AG08396 (cell line): ENCODE measurements at places on chromosomes 6 and 20.

GRCh38 chr6:149230712-149231460 is 86.6 kb upstream of the TAB2 start:
- DNase-seq = no peak

- peak; percentile 60 for DNase-seq
Observed at GRCh38 chr6:52590152-52590891, 13.5 kb upstream of the TRAM2 start.

DNA sequence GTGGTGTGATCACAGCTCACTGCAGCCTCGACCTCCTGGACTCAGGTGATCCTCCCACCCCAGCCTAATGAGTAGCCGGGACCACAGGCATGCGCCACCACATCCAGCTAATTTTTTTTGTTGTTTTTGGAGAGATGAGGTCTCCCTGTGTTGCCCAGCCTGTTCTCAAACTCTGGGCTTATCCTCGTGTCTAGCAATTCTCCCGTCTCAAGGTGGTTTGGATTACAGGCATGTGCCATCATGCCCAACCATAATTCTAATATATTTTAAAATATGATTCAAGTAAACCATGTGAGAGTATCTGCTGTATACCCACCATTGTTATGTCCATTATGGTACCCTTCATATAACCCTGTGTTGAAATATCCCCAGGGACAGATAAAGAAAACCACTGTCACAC is 60.3 kb upstream of the C20orf144 start:
- DNase-seq = no peak

DNA sequence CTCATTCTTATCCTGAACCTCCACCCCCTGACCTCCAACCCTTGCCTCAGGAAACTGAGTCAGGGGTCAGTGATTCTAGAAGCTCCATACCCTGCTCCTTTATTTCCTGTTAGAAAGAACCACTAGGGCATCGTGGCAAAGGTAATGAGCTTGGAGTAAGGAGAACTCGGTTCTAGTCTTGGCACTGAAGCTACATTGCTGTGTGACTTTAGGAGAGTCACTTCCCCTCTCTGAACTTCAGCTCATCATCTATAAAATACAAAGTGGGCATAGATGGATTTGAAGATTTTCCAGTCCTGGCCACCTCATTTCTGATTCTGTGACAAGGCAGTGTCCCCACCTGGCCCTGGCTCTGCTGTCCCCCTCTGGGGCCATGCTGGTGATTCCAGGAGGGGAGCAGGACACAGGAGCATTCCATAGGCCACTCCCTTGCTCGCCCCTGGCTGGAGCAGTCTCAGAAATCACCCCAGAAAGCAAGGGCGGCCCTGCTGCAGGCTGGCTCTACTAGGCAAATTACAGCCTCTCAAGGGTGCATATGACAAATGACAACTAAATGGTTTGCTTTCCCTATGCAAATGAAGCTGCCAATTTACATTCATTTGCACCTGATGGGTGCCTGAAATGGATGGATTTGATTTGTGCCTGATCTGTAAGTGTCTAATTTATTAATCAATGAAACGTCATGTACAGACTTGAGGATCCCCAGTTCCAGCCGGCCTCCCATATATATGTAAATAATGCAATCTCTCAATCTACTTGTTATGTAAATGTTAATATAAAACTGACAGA is 62.2 kb downstream of the LRFN2 start:
- DNase-seq = no peak

DNA sequence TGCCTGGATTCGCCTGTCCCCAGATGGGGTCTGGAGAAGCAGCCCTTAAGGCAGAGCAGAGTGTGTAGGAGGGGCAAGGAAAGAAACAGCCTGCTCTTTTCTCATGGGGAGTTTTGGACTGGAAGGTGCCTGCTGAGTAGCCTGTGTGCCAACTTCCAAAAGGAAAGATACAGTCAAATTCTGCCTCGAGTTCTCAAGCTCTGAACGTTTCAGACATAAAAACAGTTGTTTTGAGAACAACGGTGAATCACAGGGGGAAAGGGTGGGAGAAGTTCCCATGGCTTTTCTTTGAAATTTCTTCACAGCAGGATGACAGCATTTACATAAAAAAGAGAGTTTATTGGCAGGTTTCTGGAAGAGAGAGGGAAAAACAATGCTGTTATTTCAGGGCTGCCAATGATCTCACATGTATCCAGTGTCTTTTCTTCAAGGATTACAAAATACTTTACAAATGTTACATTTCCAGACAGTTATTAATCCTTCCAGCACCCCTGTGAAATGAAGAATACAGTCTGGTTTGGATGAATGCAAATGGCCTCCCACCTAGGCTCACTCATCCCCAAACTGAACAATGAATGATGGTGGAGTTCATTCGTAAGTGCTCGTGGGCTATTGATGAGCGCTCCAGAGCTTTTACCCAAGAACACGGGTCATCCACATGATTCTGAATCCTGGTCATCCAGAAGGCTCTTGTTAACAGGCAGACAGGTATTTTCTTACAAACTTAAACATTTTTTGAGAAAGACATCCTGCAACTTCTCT is 33.8 kb upstream of the ECI2 start:
- DNase-seq = no peak

DNA sequence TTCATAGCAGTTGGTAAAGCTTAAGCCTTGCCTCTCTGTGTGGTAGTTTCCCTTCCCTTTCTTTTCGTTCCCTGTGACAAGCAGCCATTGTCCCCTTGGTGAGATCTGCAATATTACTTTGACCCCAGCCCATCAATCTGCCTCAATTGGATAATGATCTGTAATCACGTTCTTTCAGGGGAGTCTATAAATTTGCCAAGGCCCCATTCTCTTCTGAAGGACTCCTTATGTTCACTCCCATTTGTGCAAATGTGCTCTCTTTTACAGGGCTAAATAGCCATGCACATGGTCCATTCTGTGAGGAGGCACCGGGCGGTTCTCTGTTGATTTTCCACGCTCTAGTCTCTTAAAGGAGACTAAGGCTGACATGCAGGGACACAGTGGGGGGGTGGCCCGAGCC is 660.4 kb upstream of the SLC35B3 start:
- DNase-seq = no peak

GRCh38 chr6:95949985-95950384 is 65.8 kb upstream of the FUT9 start:
- DNase-seq = no peak

DNA sequence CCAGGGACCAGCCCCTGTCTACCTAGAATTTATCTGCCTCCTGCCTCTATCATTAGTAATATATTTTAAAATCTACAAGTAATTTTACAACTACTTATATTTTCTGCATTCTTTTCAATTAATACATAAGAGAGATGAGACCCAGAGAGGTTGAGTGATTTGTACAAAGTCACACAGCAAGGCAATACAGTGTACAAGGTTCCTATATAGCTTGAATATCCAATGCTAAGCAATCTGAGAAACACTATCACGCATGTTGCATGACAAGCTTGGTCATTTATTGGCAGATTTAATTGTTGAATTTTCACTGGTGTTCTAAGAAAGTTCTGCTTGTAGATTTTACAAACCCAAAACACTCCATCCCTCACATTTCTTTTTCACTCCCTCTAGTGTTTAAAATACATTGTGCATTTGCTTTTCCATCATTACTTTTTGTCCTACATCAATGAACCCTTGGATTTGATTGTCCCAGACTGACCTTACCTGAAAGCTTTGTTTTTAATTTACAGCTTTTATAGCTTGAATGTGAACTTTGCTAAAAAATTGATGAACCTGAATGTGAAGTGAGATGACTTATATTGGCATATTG is 520.9 kb upstream of the CITED2 start:
- DNase-seq = no peak

GRCh38 chr6:156949376-156949775 is 172.2 kb downstream of the ARID1B start:
- DNase-seq = peak; percentile 64

DNA sequence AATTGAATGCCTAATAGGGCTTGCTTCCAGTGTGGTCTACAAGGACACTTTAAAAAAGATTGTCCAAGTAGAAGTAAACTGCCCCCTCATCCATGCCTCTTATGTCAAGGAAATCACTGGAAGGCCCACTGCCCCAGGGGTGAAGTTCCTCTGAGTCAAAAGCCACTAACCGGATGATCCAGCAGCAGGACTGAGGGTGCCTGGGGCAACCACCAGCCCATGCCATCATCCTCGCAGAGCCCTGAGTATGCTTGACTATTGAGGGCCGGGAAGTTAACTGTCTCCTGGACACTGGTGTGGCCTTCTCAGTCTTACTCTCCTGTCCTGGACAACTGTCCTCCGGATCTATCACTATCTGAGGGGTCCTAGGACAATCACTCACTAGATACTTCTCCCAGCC is 411.5 kb downstream of the TENT5A start:
- DNase-seq = no peak

GRCh38 chr20:7806831-7807230 is 133.4 kb downstream of the HAO1 start:
- no peak for DNase-seq

GRCh38 chr6:113894712-113895674 is 37.8 kb downstream of the MARCKS start:
- DNase-seq = no peak

- DNase-seq = no peak
Observed at GRCh38 chr6:139369068-139369467, 5.4 kb downstream of the CITED2 start.

DNA sequence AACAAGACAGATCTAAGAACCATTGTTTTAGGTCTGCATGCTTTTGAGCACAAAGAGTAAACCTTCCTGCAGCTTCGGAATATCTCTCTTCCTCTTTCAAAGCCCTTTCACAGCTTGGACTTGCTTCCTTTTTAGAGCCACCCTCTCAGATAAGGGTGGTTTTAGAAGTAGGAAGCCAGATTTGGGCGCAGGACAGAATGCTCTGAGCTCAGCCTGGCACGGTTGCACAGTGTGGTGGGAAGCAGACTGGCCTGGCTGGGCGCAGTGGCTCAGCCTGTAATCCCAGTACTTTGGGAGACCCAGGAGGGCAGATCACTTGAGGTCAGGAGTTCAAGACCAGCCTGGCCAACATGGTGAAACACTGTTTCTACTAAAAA is 35.6 kb upstream of the PNRC1 start:
- no peak for DNase-seq

DNA sequence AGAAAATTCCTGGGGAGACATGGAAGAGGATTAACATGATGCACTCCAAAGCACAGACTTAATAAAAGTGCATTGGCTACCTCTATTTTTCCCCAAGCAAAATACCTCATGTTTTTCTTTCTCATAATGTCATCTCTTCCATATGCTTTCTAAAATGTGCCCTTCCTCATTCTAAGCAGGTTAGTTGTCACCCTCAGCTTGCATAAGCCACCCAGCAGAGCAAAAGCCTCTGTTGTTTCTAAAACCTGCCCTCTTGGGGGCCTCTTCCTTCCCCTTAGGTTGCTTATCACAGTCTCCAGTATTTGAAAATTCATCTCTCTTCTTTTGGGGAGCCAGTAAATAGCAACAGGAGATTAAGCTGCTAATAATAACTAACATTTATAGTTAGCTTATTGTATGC is 183.6 kb upstream of the FLRT3 start:
- no peak for DNase-seq

DNA sequence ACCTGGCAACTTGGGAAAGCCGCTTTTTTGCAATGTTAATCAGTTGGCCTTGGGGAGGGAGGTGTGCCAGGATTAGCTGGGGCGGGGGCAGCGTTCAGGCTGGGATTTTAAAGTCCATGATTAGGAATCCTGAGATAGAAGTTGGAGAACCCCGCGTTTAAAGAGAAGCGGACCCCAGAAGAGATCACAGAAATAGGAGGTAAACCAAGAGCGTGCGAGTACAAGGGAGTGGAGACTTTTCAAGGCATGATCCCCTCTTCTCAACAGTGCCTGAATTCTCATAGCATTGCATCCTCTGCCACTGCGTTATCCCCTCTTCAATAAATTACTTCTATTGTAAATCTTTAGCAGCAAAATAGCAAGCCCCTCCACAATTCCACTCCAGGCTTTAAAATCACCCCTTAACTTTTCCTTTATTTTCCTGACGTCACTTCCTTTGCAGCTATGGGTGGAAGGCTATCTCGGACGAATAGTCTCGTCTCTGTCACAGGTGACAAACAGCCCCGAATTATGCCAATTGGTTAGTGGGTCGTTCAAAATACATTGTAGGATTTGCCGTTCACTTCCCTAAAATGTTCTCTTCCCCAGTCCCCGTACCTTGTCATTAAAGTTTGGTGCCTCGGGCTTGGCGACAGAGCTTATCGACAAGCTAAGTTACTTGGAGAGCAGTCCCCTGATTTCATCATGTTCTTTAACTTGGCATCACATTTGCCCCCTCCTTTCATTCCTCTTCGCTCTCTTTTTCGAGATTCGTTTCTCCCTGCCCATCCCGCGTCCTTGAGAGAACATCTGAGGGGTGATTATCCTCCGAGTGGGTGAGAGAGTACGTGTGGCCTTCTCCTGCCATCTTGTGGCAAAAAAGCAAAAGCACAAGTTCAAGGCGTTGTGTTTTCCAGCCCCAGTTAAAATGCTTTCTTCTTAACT is 17.1 kb downstream of the OR2B2 start:
- DNase-seq = peak; percentile 76

DNA sequence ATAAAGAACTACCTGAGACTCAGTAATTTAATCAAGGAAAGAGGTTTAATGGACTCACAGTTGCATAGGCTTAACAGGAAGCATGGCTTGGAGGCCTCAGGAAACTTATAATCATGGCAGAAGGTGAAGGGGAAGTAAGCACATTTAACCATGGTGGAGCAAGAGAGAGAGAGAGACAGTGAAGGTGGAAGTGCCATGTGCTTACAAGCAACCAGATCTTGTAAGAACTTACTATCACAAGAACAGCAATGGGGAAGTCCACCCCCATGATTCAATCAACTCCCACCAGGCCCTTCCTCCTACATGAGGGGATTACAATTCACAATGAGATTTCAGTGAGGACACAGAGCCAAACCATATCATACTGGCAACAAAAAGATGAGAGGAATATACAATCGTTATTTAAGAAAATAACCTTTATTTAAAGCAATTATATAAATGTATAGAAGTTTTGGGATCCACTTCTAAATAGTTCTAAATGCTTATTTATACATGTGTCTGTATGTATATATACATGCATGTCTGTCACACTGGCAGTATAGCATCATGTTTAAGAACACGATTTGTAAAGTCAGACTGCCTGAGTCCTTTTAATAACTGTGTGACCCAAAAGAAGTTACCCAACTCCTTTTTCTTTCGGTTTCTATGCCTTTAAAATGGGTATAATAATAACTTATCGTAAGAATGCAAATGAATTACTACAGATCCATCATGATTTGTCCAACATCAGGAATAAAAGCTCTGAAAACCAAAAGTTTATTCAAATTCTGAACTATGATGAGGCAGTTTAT is 255.7 kb upstream of the THEMIS start:
- no peak for DNase-seq
